ENCODE measurements at places on chromosomes 7 and 10. TPM values are rescaled to one million over a fixed set of nuclear protein-coding genes. Genes with fewer than 3 reads are reported as not detected.
A peak's percentile ranks its signal among the peaks of the same experiment; 100 is the strongest.

GRCh38 chr10:60896810-60897209 is 47.2 kb downstream of the RHOBTB1 start:
- H3K27me3 ChIP-seq: no peaks in the 10 kb centered on the region
- no peak overlapping the region for H3K4me3 ChIP-seq

DNA sequence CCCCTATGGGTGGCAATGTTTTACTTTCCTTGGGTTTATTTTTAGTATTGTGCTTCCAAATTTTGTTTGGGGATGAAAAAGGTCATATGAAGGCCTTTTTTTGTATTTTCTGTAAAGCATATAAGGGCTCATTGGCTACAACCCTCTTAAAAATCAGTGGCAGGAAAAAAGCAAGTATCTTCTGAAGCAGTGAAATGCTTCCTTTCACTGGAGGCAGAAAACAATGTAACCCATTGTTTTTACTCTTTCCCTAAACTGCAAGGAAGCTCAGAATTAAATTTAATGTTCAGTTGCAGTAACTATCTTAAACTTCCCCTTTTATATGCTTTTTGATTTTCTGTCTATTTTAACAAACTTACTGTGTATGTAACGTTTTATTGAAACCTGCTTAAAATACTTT is 148.7 kb upstream of the LYZL1 start:
- H3K27me3 ChIP-seq: no peaks in the 10 kb centered on the region
- no peak for DNase-seq
- no peaks in the 10 kb centered on the region for H3K36me3 ChIP-seq
- H3K4me3 ChIP-seq: no peak overlapping the region
- no peak overlapping the region for H3K27ac ChIP-seq

GRCh38 chr7:131071786-131072504 is 255.7 kb upstream of the MKLN1 start:
- H3K27ac ChIP-seq: peak overlapping the region; percentile 72
- DNase-seq: peak; percentile 30
- H3K36me3 ChIP-seq: peaks cover 45% of the 10 kb centered on the region
- H3K27me3 ChIP-seq: no peaks in the 10 kb centered on the region
- H3K4me1 ChIP-seq: peaks cover 67% of the 10 kb centered on the region

- peaks cover 12% of the 10 kb centered on the region for H3K4me1 ChIP-seq
- peaks cover 52% of the 10 kb centered on the region for H3K36me3 ChIP-seq
- peak; percentile 80 for DNase-seq
- no peak overlapping the region for H3K27ac ChIP-seq
- no peak overlapping the region for H3K4me3 ChIP-seq
Measured at GRCh38 chr7:774161-775109, 47.4 kb upstream of the PRKAR1B start.

DNA sequence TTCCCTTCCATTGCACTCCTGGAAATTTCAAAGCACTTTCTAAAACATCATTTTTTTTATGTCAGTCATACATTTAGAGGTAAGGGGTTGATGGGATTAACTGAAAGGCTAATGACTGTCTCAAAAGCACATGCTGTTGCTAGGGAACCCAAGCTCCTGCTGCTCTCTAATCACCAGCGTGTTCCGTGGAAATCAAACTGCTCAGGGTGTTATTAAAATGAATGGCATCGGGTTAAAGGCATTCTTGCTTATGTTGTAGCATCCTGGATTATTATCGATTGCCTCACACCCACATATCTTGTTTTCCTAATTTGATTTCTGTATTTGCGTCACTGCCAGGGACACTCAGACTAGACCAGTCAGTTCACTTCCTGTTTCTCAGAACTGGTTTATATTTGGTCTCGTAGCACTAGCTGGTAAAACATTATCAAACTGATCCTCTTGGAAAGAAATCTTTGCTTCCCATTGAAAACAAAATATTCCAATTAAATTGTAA is 216.5 kb upstream of the MKLN1 start:
- no peaks in the 10 kb centered on the region for H3K27me3 ChIP-seq
- peaks cover 17% of the 10 kb centered on the region for H3K4me1 ChIP-seq
- H3K36me3 ChIP-seq: peaks cover 5% of the 10 kb centered on the region
- H3K27ac ChIP-seq: peak overlapping the region; percentile 96
- DNase-seq: no peak
- peak overlapping the region; percentile 98 for H3K4me3 ChIP-seq

LOXL4 gene
- 10.4 TPM for total RNA-seq

SPAM1 gene
- total RNA-seq: not detected

GRCh38 chr7:79968894-79969293 is 165.7 kb upstream of the GNAI1 start:
- DNase-seq: no peak
- no peak overlapping the region for H3K27ac ChIP-seq
- H3K36me3 ChIP-seq: no peaks in the 10 kb centered on the region

FEZF1 gene
- 0.19 TPM for total RNA-seq

TAC1 gene
- not detected for total RNA-seq

DNA sequence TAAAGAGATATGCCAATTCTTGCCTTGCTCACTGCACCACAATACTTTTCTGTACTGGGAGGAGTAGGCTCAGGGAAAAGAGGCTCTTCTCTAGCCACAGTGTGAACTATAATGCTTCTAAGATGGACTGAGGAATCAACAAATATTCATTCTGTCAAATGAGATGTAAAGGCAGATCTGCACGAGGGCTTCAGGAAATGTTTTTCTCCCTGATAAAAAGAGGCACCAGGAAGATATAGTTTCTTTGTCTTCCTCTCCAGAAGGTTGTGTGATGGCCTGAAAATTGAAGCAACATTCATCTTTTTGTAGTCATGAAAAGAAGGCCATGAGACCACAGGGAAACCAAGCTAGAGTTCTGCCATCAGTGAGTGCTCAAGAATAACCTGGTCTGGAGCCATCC is 79.1 kb upstream of the NME8 start:
- no peak overlapping the region for H3K27ac ChIP-seq
- no peaks in the 10 kb centered on the region for H3K27me3 ChIP-seq
- H3K36me3 ChIP-seq: no peaks in the 10 kb centered on the region
- no peaks in the 10 kb centered on the region for H3K4me1 ChIP-seq
- H3K4me3 ChIP-seq: no peak overlapping the region

DNA sequence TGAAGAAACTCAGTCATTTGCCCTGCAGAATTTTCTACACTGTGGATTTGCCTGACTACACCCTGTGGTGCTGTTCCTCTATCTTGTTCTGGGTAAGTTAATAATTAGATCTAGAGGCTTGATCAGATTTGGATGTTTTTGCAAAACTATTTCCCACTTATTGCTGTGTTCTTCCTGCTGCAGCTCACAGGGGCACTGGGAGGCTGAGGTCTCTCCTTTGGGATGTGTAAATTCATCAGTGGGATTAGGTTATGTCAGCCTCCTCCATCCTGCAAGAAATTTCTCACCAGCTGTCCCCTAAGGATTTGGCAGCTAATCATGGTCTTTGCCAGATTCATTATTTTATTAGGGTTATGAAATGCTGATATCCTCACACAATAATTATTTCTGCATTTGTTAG is 148.1 kb upstream of the ZNF32 start:
- H3K27me3 ChIP-seq: no peaks in the 10 kb centered on the region
- H3K4me1 ChIP-seq: no peaks in the 10 kb centered on the region
- no peak overlapping the region for H3K4me3 ChIP-seq
- no peak overlapping the region for H3K27ac ChIP-seq
- no peak for DNase-seq
- no peaks in the 10 kb centered on the region for H3K36me3 ChIP-seq

- peaks cover 88% of the 10 kb centered on the region for H3K4me1 ChIP-seq
- no peaks in the 10 kb centered on the region for H3K27me3 ChIP-seq
- peak overlapping the region; percentile 23 for H3K4me3 ChIP-seq
Measured at GRCh38 chr10:79101560-79102497, 33.1 kb downstream of the ZMIZ1 start.

- DNase-seq: no peak
- H3K27ac ChIP-seq: no peak overlapping the region
- H3K36me3 ChIP-seq: no peaks in the 10 kb centered on the region
- no peak overlapping the region for H3K4me3 ChIP-seq
- H3K27me3 ChIP-seq: no peaks in the 10 kb centered on the region
- H3K4me1 ChIP-seq: no peaks in the 10 kb centered on the region
Measured at GRCh38 chr7:82715344-82715743, 271.8 kb upstream of the CACNA2D1 start.

DNA sequence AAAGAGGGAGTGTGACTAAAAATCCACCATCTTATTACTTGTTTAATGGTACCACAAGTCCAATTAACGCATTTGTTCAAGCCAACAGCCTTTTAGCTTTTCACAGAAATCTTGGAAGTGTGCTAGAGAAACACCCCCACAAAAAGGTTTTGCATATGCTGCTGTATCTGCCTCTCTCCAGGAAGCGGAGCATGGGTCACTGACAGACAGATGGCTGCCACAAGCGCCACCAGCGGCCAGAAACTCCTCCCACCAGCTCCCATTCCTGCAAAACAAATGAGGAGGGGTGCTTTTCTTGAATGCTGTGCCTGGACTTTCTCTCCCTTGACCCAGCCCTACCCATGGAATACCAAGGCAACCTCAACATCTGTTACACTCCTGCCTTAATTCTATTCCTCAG is 176.3 kb upstream of the LRGUK start:
- H3K27ac ChIP-seq: no peak overlapping the region
- no peak overlapping the region for H3K4me3 ChIP-seq
- H3K4me1 ChIP-seq: no peaks in the 10 kb centered on the region

TMEM270 gene
- total RNA-seq: not detected

HMX3 gene
- not detected for total RNA-seq

DNA sequence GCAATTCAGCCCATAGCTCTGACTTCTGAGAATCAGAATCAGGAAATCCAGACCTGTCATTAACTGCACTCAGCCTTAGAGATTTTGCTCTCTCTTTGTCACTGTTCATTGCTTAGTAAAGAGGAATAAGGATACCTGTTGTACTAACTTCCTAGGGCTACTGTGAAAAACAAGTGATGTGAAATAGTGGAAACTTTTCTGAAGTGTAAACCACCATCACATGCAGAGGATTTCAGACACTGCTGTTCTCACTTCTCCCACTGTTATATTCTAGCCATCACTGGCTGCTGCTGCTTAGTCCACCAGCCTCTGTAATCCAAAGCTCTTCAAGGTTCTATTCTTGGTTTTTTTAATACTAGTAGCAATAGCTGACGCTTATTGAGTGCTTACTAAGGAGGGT is 129.6 kb upstream of the CCDC6 start:
- H3K27me3 ChIP-seq: no peaks in the 10 kb centered on the region
- H3K27ac ChIP-seq: no peak overlapping the region
- peaks cover 21% of the 10 kb centered on the region for H3K4me1 ChIP-seq
- no peak overlapping the region for H3K4me3 ChIP-seq

All from psoas muscle (tissue), 8 donors.